ENCODE measurements at places on chromosomes 12 and 14. TPM values are rescaled to one million over a fixed set of nuclear protein-coding genes. Genes with fewer than 3 reads are reported as not detected.

GRCh38 chr12:111971800-111972199 is 41.2 kb downstream of the TMEM116 start:
- H3K27ac ChIP-seq, result no peak overlapping the region
- H3K4me1 ChIP-seq, result no peaks in the 10 kb centered on the region
- H3K4me3 ChIP-seq, result no peak overlapping the region
- no peak for DNase-seq

DNA sequence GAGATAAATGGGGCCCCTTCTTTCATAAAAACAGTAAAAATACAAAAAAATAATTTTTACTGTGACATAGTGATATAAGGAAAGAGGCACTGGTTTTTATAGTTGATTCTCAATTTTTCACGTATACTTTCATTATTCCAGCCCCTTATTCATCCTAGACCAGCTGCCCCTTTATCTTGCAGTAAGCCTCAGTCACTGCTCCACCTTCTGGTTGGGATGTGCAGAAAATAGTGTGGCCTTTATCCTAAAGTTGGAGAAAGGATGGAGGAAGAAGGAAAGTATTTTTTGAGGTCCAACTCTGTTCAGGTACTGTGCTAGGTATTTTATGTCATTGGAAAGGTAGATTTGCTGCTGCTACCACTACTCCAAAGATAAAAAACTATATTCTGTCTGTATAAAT is 172.7 kb downstream of the ANO6 start:
- H3K36me3 ChIP-seq, result no peaks in the 10 kb centered on the region
- peak; percentile 10 for DNase-seq
- no peak overlapping the region for H3K27ac ChIP-seq
- H3K27me3 ChIP-seq, result no peaks in the 10 kb centered on the region

DNA sequence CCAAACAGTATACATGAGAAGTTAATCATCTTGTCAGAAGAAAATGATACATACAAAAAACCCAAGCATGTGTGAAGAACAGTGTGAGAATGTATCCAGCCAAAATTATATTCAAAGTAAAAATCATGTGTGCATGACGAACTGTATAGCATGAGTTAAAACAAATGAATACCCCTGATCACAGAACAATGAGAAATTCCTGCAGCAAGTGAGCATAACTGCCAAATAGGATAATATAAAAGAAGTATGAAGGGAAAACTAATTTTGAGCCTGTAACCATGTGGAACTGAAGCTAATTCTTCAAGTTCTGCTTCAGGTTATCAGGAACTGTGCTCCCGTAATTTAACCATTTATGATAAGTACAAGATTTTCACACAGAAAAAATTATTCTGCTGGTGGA is 56.5 kb upstream of the AMN1 start:
- no peak overlapping the region for H3K27ac ChIP-seq
- no peaks in the 10 kb centered on the region for H3K36me3 ChIP-seq
- no peak overlapping the region for H3K4me3 ChIP-seq
- no peaks in the 10 kb centered on the region for H3K4me1 ChIP-seq

DNA sequence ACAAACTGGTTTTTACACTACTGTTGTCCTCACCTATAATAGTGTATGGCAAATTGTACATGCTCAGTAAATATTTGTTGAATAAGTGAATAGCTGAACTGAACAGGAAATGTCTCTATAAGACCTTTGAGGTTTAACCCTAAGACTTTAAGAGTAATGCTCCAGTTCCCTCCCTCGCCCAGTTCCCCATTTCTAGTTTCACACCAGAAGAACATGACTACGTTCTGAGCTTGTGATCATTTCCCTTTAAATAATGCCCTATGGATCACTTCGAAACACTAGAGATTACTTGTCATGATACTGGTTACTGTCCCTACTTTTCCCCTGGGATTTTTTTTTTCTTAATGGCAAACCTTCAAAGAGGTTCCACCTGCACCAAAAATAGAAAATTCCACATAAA is 69.3 kb downstream of the PRKD1 start:
- H3K4me3 ChIP-seq, result no peak overlapping the region
- no peaks in the 10 kb centered on the region for H3K4me1 ChIP-seq
- no peak overlapping the region for H3K27ac ChIP-seq
- no peaks in the 10 kb centered on the region for H3K36me3 ChIP-seq
- H3K27me3 ChIP-seq, result no peaks in the 10 kb centered on the region
- DNase-seq, result no peak

GRCh38 chr14:94501588-94502516 is 7.4 kb downstream of the SERPINA12 start:
- no peaks in the 10 kb centered on the region for H3K4me1 ChIP-seq
- H3K4me3 ChIP-seq, result no peak overlapping the region
- H3K27me3 ChIP-seq, result no peaks in the 10 kb centered on the region
- no peak overlapping the region for H3K27ac ChIP-seq
- no peak for DNase-seq
- H3K36me3 ChIP-seq, result no peaks in the 10 kb centered on the region

DNA sequence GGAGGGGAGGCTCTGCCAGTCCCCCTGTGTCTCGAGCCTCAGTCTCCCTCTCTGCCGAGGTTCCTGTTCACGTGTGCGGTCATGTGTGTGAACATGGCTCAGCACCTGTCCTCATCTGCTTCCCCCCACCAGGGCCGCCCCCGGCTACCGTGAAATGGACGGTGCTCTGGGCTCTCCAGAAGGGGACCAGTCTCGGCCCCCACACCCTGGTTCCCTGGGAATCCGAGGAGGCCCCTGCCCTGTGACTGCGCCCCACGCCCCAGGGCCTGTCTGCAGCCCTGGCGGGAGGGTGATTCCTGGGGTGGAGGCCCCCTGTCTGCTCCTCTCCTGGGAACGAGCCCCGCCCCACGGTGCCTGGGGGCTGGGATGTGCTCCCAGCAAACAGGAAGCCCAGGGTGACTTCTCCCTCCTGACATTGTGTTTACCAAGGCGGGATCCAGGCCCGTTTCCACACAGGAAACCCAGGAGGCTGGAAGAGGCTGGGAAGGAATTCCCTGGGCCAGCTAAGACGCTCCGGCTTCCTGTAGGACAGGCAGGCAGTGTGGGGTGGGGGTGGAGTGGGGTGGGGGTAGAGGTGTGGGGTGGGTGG is 46.6 kb downstream of the KIF26A start:
- no peaks in the 10 kb centered on the region for H3K4me1 ChIP-seq
- H3K27ac ChIP-seq, result no peak overlapping the region
- H3K36me3 ChIP-seq, result no peaks in the 10 kb centered on the region
- no peaks in the 10 kb centered on the region for H3K27me3 ChIP-seq

- peaks cover 23% of the 10 kb centered on the region for H3K27me3 ChIP-seq
- no peaks in the 10 kb centered on the region for H3K36me3 ChIP-seq
- H3K4me1 ChIP-seq, result no peaks in the 10 kb centered on the region
These were observed at the start of gene PIANP for GRCh38 chr12:6700646-6701051. Gene PIANP (minus strand): TSS chr12:6700815. CDS start chr12:6698061, 2,754 bp downstream.

DNA sequence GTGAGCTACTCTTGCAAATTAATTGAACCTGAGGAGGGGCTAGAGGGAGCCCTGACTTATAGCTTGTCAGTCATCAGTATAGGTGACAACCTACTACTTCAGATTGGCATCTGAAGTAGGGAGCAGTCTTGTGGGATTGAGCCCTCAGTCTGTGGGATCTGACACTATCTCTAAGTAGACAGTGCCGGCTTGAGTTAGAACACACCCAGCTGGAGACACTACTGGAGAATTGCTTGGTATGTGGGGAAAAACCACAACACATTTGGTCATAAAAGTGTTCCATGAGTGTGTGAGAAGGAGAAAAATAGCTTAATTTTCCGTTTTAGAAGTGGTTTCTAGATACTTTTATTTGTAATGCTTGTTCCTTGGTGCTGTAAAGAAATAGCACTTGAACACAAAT is 30.5 kb upstream of the DDHD1 start:
- no peak overlapping the region for H3K4me3 ChIP-seq
- no peak overlapping the region for H3K27ac ChIP-seq
- no peaks in the 10 kb centered on the region for H3K4me1 ChIP-seq
- no peak for DNase-seq

DNA sequence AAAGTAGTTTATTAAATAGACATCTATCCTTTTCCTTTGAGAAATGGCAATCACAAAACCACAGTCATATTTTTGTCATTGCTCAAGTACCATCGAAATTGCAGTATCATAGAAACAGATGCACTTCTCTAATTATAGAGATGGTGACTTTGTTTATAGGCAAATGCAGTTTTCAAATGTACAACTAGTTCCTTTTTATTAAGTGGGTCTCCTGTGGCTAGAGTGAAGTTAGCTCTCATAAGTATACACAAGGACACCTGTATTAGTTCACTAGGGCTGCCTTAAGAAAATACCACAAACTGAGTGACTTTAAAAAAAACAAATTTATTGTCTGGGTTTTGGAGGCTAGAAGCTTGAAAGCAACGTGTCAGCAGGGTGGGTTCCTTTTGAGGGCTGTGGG is 62.8 kb downstream of the OTOGL start:
- no peaks in the 10 kb centered on the region for H3K36me3 ChIP-seq
- H3K4me1 ChIP-seq, result no peaks in the 10 kb centered on the region
- H3K27me3 ChIP-seq, result no peaks in the 10 kb centered on the region
- no peak overlapping the region for H3K4me3 ChIP-seq

GRCh38 chr14:96874127-96874526 is 76.9 kb downstream of the VRK1 start:
- H3K27ac ChIP-seq, result no peak overlapping the region
- no peaks in the 10 kb centered on the region for H3K36me3 ChIP-seq
- no peaks in the 10 kb centered on the region for H3K4me1 ChIP-seq
- no peak for DNase-seq

GRCh38 chr14:26966908-26967307 is 369.1 kb upstream of the NOVA1 start:
- no peak overlapping the region for H3K27ac ChIP-seq
- H3K4me1 ChIP-seq, result no peaks in the 10 kb centered on the region
- peak; percentile 5 for DNase-seq
- no peak overlapping the region for H3K4me3 ChIP-seq
- H3K36me3 ChIP-seq, result no peaks in the 10 kb centered on the region

DNA sequence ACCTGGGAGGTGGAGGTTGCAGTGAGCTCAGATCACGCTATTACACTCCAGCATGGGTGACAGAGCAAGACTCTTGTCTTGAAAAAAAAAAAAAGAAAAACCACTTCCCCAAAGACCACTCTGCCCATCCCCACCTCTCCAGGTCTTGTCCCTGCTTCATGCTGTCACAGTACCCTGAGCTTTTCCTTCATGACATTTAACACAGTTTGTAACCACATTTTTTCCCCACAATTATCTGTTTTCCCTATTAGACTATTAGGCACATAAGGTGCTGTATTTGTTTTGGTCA is 6.9 kb downstream of the HECTD1 start:
- H3K27ac ChIP-seq, result no peak overlapping the region
- no peak for DNase-seq
- H3K4me1 ChIP-seq, result no peaks in the 10 kb centered on the region
- H3K36me3 ChIP-seq, result no peaks in the 10 kb centered on the region

DNA sequence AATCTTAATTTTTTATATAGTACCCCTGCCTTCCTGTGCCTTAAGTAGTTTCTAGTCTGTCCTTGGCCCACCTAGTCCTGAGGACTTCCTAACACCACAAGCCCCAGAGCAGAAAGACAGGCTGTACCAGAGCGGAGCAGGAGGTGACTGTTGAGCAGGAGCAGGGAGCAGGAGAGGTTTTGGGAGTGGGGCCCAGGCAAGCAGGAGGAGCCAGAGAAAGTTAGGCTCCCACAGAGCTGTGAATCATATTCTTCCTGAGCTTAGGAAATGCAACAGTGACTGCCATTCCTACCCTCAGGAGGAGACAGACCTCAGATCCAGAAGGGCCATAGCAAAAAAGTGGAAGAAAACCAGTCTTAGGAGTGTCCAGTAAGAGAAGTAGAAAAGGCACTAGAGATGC is 28.3 kb upstream of the COL2A1 start:
- H3K4me3 ChIP-seq, result no peak overlapping the region
- no peak for DNase-seq
- H3K4me1 ChIP-seq, result no peaks in the 10 kb centered on the region
- H3K27me3 ChIP-seq, result no peaks in the 10 kb centered on the region
- no peaks in the 10 kb centered on the region for H3K36me3 ChIP-seq

- peak overlapping the region; percentile 8 for H3K4me3 ChIP-seq
- peaks cover 3% of the 10 kb centered on the region for H3K27me3 ChIP-seq
- no peaks in the 10 kb centered on the region for H3K4me1 ChIP-seq
- no peak overlapping the region for H3K27ac ChIP-seq
These were observed 11.8 kb downstream of the PDE1B start for GRCh38 chr12:54561164-54561563.

GRCh38 chr14:67963960-67964812 is 144.6 kb downstream of the RAD51B start:
- H3K4me1 ChIP-seq, result no peaks in the 10 kb centered on the region
- peak; percentile 54 for DNase-seq
- H3K36me3 ChIP-seq, result no peaks in the 10 kb centered on the region
- no peaks in the 10 kb centered on the region for H3K27me3 ChIP-seq

DNA sequence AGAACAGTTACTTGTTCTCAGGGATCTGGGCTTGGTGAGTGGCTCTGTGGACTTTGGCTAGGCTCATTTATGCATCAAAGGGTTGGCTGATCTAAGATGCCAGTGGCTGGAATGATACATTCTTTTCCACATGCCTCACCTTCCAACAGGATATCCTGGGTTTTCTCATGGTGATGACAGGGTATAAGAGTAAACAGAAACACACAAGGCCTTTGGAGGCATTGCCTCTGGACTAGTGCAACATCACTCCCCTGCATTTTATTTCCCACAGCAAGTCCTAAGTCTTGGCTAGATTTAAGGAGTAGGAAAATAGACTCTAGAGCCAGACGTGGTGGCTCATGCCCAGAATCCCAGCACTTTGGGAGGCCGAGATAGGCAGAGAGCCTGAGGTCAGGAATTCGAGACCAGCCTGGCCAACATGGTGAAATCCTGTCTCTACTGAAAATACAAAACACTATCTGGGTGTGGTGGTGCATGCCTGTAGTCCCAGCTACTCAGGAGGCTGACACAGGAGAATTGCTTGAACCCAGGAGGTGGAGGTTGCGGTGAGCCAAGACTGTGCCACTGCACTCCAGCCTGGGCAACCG is 47.9 kb downstream of the RPH3A start:
- H3K27ac ChIP-seq, result no peak overlapping the region
- H3K27me3 ChIP-seq, result no peaks in the 10 kb centered on the region
- no peaks in the 10 kb centered on the region for H3K36me3 ChIP-seq

GRCh38 chr12:84648425-84648824 is 264.2 kb downstream of the SLC6A15 start:
- no peaks in the 10 kb centered on the region for H3K27me3 ChIP-seq
- H3K36me3 ChIP-seq, result no peaks in the 10 kb centered on the region
- no peak for DNase-seq
- H3K4me1 ChIP-seq, result no peaks in the 10 kb centered on the region
- H3K27ac ChIP-seq, result no peak overlapping the region
- H3K4me3 ChIP-seq, result no peak overlapping the region

GRCh38 chr12:45655186-45655585 is 74.3 kb upstream of the ARID2 start:
- no peak for DNase-seq
- no peak overlapping the region for H3K27ac ChIP-seq
- H3K27me3 ChIP-seq, result no peaks in the 10 kb centered on the region
- peaks cover 3% of the 10 kb centered on the region for H3K36me3 ChIP-seq

GRCh38 chr14:72308967-72309485 is 376.8 kb downstream of the RGS6 start:
- no peaks in the 10 kb centered on the region for H3K27me3 ChIP-seq
- no peaks in the 10 kb centered on the region for H3K4me1 ChIP-seq
- H3K36me3 ChIP-seq, result no peaks in the 10 kb centered on the region
- no peak overlapping the region for H3K4me3 ChIP-seq

GRCh38 chr12:122052285-122052684 is 26.3 kb upstream of the MLXIP start:
- no peak for DNase-seq
- H3K27ac ChIP-seq, result no peak overlapping the region
- no peaks in the 10 kb centered on the region for H3K27me3 ChIP-seq
- no peak overlapping the region for H3K4me3 ChIP-seq
- peaks cover 5% of the 10 kb centered on the region for H3K36me3 ChIP-seq
- no peaks in the 10 kb centered on the region for H3K4me1 ChIP-seq

The KERA gene
- not detected for total RNA-seq

The SLC4A8 gene
- 10.5 TPM for total RNA-seq

The GLT8D2 gene
- total RNA-seq, result 11.2 TPM

The CLEC7A gene
- total RNA-seq, result 3.4 TPM

The PPM1H gene
- 46.9 TPM for total RNA-seq

The MLF2 gene
- 267 TPM for total RNA-seq

The RIPK3 gene
- total RNA-seq, result 1.9 TPM

Data from prostate gland (tissue), 2 donors.